ENCODE measurements at places on chromosomes 1 and 21.

GRCh38 chr1:5509664-5510452 is 482.4 kb downstream of the NPHP4 start:
- DNase-seq, result peak; percentile 50

DNA sequence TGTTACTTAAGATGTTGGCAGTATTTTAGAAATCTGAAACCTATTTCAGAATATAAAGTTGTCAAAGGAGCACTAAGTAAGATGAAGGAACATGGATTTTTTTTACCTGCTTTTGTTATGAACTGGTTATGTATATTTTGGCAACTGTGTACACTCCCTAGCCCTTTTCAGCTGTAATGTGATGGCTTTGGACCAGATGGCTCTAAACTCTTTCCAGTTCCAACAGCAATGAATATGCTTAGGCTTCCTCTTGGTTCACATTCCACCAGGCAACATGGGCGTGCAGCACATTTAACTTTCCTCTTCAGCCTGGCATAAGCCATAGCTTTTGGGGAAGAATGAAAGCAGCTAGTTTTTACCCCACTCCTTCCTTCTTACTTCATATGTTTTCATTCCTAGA is 95.6 kb upstream of the ADAMTS5 start:
- DNase-seq, result no peak

DNA sequence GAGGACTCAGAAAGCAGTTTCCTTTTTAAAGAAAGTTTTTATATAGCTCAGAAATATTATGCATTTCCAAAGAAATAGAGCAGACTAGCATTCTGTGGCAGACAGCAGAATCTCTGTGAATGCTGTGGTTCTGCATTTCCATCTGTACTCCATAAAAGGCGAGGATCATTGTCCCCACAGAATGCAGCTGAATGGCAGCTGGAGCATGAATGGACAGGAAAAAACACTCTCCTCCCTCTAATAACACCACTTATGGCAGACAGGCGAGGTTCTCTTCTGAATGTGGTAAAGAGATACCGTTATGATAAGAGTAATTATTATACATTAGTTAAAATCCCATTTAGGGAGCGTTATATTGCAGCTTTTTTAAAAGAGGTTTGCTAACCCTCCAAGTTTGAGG is 81.4 kb upstream of the WLS start:
- no peak for DNase-seq

- DNase-seq, result no peak
These were observed 19.5 kb upstream of the COL6A2 start for GRCh38 chr21:46078322-46078977.

GRCh38 chr1:168626326-168626725 is 49.9 kb downstream of the XCL1 start:
- peak; percentile 7 for DNase-seq

DNA sequence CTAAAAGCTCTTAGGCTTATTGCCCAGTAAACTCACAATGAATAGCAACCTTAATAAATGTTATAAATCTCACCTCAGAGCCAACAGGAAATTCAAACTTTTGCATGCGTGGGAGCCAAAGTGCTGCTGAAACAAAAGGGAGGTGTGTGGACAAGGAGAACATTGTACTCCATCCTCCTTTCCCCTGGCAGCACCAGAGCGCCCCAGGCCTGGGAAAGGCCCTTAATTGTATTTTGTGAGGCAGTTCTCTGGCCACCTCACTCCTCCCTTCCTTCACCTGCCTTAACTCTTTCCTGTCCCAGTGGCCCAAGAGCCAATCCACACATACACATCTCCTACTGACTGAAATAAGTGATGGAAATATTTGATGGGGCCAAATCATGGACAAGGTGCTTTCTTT is 648.5 kb downstream of the LMO4 start:
- no peak for DNase-seq

- no peak for DNase-seq
These were observed 66.8 kb downstream of the KCNN3 start for GRCh38 chr1:154802982-154803920.

DNA sequence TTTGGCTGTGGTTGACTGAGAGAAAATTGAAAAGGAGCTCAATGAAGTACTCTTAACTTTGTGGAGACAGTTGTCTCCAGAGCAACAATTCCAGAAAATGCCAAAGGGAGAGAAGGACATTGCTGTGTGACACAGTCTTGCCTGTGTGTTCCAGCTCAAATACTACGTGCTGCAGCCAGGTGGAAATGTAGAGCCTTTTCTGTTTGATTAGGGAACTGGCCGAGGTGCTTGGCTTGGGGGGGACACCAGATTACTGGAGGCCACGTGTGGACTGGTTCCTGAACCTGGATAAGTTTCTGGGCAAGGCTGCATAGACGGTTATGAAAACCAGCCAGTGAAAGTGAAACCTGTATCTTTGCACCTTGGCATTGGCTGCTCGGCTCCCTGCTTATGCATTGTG is 217.9 kb downstream of the CTH start:
- DNase-seq, result no peak

- DNase-seq, result peak; percentile 61
These were observed 3.8 kb downstream of the LCA5L start for GRCh38 chr21:39441502-39442475.

DNA sequence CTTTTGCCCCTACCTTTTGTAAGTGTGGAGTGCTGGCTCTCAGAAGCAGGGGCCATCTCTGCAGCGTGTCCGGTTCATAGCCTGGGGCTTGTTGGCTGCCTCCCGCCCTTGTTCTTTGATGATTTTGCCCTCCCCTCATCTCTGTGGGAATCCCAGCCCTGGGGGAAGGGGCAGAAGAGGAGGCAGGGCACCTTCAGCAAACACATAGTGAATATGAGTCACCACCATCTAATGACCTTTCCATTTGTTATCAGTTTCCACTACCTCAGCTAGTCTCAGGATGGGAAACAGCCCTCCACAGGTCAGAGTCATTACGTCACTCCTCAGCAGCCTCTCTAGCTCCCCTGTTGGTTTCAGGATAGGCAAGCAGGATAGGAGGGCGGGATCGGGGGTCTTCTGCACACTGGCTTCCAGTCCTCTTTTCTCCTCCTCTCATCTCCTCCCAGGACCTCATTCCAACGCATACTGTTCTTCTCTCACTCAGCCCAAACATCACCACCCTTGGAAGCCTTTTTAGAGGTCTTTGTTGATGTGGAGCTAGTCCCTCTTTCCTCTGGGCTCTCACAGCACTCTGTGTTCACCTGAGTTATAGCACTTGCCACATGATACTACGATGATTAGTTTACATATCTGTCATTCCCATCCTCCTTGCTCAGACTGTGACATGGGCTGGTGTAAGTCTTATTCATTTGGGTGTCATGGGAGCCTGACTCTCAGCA is 15.8 kb downstream of the GADD45A start:
- DNase-seq, result no peak

DNA sequence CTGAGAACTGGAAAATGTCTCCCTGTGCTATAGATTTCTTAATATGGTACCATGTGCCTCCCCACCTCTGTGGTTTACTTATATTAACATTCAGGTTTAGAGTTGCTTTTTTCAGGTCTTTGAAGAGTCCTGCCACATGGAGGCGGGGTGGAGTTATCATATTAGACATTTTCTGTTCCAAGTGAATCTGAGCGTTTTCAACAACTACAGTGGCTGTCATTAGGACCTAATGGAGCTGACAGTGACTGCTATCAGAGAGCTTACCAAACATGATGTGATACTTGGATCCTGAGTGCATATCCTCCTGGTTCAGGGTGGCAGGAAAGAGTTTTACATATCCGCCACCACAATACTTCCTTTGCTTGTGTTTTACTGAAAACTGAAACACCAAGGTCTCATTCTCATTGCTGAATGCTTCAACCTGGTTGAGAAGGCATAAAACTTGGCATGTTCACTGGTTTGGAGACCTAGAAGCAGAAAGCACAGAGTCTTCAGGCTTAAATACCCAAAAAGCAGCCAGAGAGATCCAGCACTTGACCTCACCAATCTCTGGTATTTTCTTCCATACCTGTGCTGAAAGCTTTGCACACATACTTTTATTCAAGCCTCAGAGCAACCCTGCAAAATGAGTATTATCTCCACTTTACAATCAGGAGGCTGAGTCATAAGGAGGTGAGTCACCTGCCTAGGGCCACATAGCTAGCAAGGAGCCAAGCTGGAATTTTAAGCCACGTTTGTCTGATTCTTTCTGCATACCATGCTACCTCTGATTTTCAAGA is 47.4 kb upstream of the OSBPL9 start:
- DNase-seq, result peak; percentile 68

GRCh38 chr1:195591917-195592672 is 1016.1 kb downstream of the KCNT2 start:
- no peak for DNase-seq

DNA sequence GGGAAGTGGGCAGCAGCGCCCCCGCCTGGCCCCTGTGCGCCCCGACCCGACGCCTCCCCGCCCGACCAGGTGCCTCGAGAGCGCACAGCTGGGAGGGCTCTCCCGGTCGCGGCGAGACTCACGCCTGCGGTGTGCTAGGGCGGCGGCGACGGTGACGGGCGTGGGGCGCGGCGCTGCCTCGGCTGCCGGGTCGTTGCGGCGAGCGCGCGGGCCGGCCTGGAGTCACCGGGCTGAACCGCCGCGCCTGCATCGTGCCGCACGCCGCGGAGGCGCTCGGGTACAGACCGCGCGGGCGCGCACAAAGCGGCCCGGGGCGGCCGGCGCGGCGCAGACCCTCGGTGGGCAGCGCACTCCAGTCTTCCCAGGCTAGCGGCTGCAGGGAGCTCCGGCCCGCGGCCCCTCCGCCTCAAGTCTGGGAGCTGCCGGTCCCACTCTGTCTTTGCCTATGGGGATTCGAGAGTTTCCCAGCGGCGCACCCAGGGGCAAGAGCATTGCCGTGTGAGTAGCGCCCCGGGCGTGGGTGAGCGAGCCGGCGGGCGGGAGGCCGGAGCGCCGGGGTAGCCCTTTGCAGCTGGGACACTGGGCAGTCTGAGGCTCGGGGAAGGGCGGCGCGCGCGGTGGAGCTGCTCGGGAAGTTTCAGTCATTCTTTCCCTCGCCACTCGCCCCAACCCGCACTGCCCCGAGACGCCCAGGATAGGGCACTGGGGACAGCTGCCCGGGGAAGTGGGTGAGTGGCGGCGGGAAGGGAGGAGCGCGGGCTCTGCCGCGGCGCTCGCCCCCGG is at the start of gene SLC35F3:
Gene SLC35F3 (plus strand): TSS at position 44 of the 783 bp plus-strand sequence.
- no peak for DNase-seq

DNA sequence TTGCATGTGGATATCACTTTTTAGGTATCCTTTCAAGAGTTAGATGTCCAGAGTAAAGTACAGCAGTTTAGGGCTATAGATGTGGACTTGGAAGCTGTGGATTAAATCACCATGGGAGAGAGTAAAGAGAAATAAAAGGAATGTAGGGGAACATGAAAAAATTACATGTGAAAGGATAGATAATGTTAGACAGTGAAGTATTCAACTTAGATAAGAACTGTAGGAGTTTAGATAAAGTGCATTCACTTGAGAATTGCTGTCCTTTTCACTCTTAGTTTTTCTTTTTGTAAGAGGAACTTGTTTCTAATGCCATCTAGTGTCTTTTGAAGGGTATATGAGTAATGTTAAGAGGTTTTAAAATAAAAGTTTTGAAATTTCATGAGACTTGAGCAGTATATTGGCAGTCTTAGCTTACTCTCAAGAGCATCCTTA is 40.1 kb downstream of the MAST2 start:
- no peak for DNase-seq

- no peak for DNase-seq
These were observed 49.6 kb downstream of the OSBPL9 start for GRCh38 chr1:51666478-51666877.

GRCh38 chr1:208080396-208081286 is 163.5 kb downstream of the PLXNA2 start:
- DNase-seq, result no peak

DNA sequence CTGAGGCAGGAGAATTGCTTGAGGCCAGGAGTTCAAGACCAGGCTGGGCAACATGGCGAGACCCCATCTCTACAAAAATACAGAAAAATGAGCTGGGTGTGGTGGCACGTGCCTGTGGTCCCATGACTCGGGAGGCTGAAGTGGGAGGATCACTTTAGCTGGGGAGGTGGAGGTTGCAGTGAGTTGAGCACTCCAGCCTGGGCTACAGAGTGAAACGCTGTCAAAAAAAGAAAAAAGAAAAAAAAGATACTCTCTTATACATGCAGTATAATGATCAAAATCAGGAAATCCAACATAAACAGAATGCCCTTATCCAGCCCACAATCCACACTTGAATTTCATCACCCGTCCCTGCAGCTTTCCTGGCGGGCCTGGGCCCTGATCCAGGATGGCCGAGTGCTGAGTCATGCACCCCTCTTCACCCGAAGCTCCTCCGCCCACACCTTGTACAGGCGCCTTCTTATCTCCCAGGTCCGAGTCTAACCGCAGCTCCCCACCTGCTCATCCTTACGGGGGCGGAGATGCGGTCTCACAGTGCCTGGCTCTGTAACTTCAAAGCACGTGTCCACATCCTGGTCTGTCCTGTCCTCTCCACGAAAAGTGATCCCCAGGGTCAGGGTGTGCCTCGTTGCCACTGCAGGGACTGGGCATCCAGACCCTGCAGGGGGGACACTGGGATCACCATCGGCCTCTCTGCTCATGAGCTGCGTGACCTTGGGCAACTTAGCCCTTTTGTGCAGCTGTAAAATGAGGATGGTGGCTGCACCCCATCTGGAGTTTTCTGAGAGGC is 120.2 kb upstream of the SLC45A1 start:
- DNase-seq, result no peak

GRCh38 chr1:7596126-7596965 is 174.8 kb upstream of the VAMP3 start:
- DNase-seq, result no peak

DNA sequence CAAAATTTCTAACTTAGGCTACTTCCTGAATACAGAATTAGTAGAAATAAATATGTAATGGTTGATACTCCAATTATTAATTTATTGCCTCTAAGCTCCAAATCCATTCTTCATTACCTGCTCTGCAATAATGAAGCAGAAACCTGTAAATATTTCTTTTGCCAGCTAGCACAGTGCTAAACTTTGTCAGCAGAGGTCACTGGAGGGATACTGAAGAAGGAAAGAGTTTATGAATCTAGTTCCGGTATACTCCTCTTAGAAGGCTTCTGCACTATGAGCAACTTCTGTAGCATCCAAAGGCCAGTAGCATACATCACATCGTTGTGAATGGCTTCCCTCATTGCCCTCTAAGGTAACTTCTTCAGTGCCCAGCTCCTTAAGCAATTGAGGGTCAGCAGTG is 81.0 kb upstream of the LHX8 start:
- DNase-seq, result no peak

GRCh38 chr1:3943806-3944577 is 43.9 kb upstream of the C1orf174 start:
- DNase-seq, result no peak

- DNase-seq, result no peak
These were observed 1357.7 kb downstream of the NCAM2 start for GRCh38 chr21:22355949-22356348.

GRCh38 chr1:30919025-30919881 is 10.7 kb upstream of the SDC3 start:
- DNase-seq, result peak; percentile 10

DNA sequence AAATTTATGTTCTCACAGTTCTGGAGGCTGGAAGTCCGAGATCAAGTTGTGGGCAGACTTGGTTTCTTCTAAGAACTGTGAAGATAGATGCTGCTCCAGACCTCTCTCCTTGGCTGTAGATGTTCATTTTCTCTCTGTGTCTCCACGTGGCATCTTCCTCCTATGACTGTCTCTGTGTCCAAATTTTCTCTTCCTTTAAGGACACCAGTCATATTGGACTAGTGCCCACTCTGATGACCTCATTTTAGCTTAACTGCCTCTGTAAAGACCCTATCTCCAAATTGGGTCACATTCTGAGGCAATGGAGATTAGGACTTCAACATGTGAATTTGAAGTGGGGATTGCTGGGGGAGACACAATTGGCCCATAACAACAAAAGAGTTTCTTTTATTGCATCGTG is 125.3 kb upstream of the ETS2 start:
- no peak for DNase-seq
